GM10248 (cell line): ENCODE measurements at places on chromosomes 6 and 20.

GRCh38 chr6:13406781-13407180 is 78.4 kb upstream of the TBC1D7 start:
- DNase-seq, result no peak

DNA sequence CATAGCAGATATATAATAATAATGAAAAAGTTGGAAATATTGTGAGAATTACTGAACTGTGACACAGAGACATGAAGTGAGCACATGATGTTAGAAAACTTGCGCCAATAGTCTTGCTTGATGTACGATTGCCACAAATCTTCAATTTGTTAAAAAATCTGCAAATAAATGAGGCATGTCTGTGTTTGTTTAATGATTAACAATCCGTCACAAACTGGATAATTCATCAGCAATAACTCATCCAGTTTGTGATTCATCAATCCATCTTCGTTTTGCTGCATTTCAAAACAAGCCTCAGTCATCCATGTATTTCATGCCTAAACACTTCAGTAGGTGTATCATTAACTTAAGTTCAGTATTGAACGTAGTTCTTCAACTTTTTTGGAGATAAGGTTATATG is 25.5 kb upstream of the SMIM26 start:
- DNase-seq, result no peak

DNA sequence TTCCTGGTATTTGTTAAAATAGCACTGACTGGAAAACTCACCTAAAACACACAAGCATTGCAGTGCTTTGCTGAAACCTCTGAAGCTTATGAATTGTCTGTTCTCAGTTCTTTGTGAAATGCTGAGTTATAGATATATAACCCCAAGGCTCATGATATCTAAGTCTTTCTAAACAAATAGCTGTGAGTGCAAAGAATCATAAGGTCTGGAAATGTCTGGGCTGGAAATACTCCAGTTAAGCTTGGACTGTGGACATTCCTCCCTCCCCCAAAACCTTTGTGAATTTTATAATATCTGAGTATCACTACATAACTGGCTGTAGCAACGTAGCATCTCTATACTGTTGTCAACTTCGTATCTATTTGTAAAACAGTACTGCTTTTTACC is 69.1 kb downstream of the CBLN4 start:
- DNase-seq, result no peak

DNA sequence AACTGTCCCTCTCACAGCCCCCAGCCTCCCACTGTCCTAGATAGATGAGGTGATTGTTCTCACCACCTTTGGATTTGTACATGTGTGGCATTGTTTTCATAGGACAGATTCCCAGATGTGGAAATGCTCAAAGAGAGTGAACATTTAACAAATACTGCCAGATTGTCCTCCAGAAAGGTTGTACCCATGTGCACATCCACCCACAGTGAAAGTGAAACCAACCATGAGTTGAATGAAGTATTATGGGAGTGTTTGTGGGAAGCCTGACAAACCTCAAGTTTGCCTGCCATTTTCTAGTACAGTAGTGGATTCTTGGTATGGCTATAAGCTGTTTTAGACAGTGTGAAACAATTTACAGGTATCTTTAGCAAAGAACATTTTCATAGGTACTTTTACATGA is 42.7 kb downstream of the ANKRD6 start:
- no peak for DNase-seq

- DNase-seq, result no peak
These were observed 12.5 kb downstream of the OTOR start for GRCh38 chr20:16760431-16761304.

DNA sequence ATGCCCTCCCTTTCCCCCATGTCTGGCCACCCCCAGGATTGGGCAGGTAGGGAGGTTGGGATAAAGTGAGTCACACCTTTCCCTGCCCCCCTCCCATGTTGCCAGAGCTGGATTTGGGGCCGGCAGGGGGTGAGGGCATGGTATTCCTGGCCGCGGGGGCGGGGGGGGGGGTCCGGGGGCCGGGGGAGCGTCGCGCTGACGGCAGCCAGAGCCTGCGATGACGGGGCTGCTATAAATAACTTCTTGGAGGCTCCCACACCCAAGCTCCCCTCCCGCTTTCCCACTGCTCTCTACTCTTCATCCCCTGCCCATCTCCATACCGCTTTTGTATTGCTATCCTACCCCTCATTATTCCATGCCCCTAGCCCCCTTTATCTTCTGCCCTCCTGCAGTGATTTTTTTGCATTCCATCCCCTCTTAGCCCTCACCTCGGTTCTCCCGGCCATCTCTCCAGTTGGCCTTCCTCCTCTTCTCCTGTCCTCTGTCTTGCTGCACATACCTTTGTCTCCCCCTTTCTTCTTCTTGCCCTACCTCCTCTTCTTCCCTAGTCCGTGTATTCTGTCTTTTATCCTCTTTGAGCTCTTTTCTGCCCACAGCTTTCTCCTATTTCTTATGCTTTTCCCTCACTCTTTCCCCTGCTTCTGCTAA is 13.8 kb downstream of the SYNGAP1 start:
- DNase-seq, result no peak

GRCh38 chr6:137903933-137904821 is 37.1 kb downstream of the TNFAIP3 start:
- DNase-seq, result peak; percentile 50

GRCh38 chr6:143267760-143268159 is 182.7 kb downstream of the ADAT2 start:
- DNase-seq, result no peak
